GM13976 (cell line): ENCODE measurements at places on chromosomes 1 and 21.

GRCh38 chr1:175845985-175846384, 102.6 kb upstream of the TNR start:
- DNase-seq: no peak

- no peak for DNase-seq
These were observed 50.2 kb downstream of the SWT1 start for GRCh38 chr1:185207170-185207569.

- DNase-seq: no peak
These were observed 702.8 kb downstream of the PTPRU start for GRCh38 chr1:29939079-29939478.

GRCh38 chr1:181140398-181140797, 51.9 kb downstream of the IER5 start:
- DNase-seq: no peak

GRCh38 chr1:87115317-87115890, 201.0 kb downstream of the HS2ST1 start:
- DNase-seq: no peak

DNA sequence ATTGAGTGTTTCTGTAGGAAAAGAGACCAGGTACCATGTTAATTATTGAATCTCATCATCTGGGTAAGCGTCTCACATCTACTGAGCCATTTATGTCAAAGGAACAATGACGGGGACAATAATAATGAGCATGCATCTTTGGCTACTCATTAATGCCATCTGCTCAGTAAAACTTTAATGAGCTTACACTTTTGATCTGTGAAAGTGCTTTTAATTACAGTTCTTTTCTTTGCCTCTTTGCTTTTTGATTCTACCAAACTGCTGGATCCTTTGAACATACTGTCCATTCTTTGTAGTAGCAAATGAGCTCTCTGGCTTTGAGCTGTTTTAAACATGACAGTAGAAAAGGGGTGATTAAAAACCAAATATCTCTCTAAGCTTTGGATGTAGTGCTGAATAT, 181.2 kb upstream of the IVNS1ABP start:
- no peak for DNase-seq
